ENCODE measurements at places on chromosomes 6 and 20. TPM values are rescaled to one million over a fixed set of nuclear protein-coding genes. Genes with fewer than 3 reads are reported as not detected.

The EEF1A2 gene
- total RNA-seq = 0.81 TPM

The EFCAB8 gene
- total RNA-seq = 0.40 TPM

The SS18L1 gene
- 14.3 TPM for total RNA-seq

The SRXN1 gene
- 13.5 TPM for total RNA-seq

The SLC24A3 gene
- total RNA-seq = not detected

- H3K4me1 ChIP-seq = no peaks in the 10 kb centered on the region
- no peak overlapping the region for H3K27ac ChIP-seq
- no peak for DNase-seq
- no peak overlapping the region for H3K4me3 ChIP-seq
- peaks cover 2% of the 10 kb centered on the region for H3K36me3 ChIP-seq
- peaks cover 5% of the 10 kb centered on the region for H3K27me3 ChIP-seq
These were observed 177.1 kb upstream of the ARID1B start for GRCh38 chr6:156599978-156600590.

DNA sequence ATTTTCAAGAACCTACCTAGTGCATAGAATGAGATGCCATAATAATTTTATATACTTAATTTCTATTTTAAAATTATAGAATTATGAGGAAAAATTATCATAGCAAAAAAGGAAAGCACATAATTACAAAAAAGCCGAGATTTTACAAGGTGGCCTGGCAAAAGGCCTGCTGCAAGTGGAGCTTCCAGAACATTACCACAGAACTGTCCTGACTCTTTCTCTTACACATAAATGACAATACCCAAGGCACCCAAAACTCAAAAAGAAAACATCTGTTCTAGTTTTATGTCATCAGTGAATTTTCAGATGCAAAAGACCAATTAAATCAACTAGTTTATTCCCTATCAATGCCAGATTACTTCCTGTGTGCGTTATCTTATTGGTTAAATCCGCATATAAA is 74.2 kb downstream of the FILIP1 start:
- H3K4me3 ChIP-seq = no peak overlapping the region
- no peak for DNase-seq

DNA sequence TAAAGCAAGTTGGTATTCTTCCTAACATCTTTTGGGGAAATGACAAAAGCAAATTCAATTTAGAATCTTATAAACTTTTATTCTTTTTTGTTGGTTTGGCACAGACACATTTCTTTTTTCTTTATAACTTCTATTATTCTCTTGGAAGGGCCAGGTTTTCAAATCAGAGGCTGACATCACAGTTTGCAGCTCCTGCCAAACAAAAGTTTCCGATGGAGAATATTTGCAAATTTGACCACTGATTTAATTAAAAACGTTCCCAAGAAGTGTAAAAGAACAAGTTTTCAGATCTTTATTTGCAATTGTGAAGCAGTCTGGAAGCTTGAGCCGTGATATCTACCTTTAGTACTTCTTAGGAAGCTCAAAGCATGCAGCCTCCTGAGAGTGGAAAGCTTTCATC is 53.8 kb upstream of the CD83 start:
- no peak overlapping the region for H3K27ac ChIP-seq
- H3K27me3 ChIP-seq = peaks cover 26% of the 10 kb centered on the region
- H3K4me3 ChIP-seq = no peak overlapping the region
- DNase-seq = no peak
- H3K36me3 ChIP-seq = no peaks in the 10 kb centered on the region

DNA sequence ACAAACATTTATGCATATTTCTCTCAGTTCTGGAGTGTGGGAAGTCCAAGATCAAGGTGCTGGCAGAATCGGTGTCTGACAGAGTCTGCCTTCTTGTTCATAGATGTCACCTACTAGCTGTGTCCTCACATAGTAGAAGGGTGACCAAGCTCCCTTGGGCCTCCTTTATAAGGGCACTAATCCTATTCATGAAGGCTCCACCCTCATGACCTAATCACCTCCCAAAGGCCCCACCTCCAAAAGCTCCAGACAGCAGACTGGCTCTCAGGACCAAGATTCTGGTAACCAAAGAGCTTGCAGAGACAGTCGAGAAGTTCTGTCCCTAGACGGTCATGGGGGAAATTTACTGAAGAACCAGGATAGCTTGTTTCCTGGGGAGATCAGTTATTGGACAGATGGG is 139.1 kb downstream of the COL9A1 start:
- no peak overlapping the region for H3K4me3 ChIP-seq
- no peak overlapping the region for H3K27ac ChIP-seq
- H3K36me3 ChIP-seq = no peaks in the 10 kb centered on the region
- peaks cover 22% of the 10 kb centered on the region for H3K27me3 ChIP-seq

GRCh38 chr20:63492518-63492917 is 6.4 kb downstream of the EEF1A2 start:
- H3K27me3 ChIP-seq = peaks cover 12% of the 10 kb centered on the region
- H3K36me3 ChIP-seq = no peaks in the 10 kb centered on the region
- H3K4me3 ChIP-seq = no peak overlapping the region

- no peak overlapping the region for H3K27ac ChIP-seq
- H3K4me1 ChIP-seq = no peaks in the 10 kb centered on the region
- DNase-seq = peak; percentile 71
- H3K4me3 ChIP-seq = no peak overlapping the region
- peaks cover 2% of the 10 kb centered on the region for H3K27me3 ChIP-seq
These were observed 603.2 kb downstream of the RNF144B start for GRCh38 chr6:18990059-18990978.

- DNase-seq = no peak
- no peak overlapping the region for H3K27ac ChIP-seq
- no peak overlapping the region for H3K4me3 ChIP-seq
- H3K4me1 ChIP-seq = no peaks in the 10 kb centered on the region
These were observed 220.6 kb downstream of the TPBG start for GRCh38 chr6:82584194-82584695.

DNA sequence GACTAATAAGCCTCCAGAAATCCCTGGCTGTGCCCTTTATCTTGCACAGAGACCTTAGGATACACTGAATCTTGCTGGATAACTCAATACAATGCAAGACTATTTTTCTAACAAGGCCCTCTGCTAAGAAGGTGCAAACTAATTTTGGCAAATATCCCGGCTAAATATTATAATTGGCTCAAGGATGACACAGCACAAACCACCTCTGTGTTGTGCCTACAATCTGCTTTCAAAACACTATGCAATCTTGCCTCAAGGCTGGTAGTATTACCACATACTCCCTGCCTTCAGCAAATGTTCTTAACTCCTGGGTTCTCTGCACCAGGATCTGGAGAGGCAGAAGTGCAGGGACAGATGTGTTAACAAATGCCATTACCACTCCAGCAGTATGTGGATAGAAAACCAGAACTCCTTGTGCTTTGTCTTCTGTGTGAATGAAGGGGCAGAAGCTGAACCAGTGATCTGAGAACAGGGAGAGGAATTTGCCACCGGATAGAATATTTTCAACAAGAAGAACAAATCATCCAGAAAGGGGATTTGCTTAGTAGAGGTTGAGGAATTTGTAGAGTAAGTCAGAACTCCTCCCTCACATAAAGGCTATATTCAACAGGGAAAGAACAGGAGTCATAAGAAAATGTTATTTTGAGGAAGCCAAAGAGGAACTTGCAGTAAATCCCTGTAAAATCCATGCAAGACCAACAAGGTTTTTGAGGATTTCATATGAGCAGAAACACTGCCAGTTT is 74.1 kb upstream of the SLC4A11 start:
- H3K27me3 ChIP-seq = no peaks in the 10 kb centered on the region
- no peaks in the 10 kb centered on the region for H3K4me1 ChIP-seq
- H3K27ac ChIP-seq = no peak overlapping the region

GRCh38 chr6:157519255-157520116 is 138.5 kb downstream of the ZDHHC14 start:
- peaks cover 5% of the 10 kb centered on the region for H3K4me1 ChIP-seq
- DNase-seq = no peak
- H3K36me3 ChIP-seq = no peaks in the 10 kb centered on the region
- H3K27ac ChIP-seq = no peak overlapping the region

DNA sequence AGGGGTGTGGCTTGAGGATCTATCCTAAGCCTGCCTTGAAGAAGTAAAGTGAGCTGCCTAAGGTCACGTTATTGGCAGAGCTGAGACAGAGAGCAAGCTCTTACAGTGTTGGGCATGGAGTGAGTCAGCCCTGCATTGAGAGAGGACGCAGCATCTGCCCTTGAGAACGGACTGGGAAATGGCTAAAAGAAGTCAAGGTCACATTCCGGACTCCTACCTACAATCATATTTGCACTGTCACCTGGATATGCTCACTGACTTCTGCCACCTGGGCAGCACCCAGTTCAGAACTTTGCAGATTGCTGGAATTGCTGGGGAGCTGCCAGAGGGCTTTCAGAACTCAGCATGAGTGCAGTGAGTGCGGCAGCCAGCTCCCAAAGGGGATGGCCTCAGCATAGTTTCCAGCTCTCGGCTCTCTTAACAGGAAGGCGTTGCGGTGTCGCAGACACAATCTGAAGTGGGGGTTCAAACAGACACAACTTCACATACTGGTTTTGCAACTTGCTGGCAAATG is 199.3 kb upstream of the SGK1 start:
- H3K27me3 ChIP-seq = no peaks in the 10 kb centered on the region
- H3K4me1 ChIP-seq = peaks cover 20% of the 10 kb centered on the region
- DNase-seq = no peak
- no peak overlapping the region for H3K27ac ChIP-seq
- no peaks in the 10 kb centered on the region for H3K36me3 ChIP-seq
- H3K4me3 ChIP-seq = no peak overlapping the region

DNA sequence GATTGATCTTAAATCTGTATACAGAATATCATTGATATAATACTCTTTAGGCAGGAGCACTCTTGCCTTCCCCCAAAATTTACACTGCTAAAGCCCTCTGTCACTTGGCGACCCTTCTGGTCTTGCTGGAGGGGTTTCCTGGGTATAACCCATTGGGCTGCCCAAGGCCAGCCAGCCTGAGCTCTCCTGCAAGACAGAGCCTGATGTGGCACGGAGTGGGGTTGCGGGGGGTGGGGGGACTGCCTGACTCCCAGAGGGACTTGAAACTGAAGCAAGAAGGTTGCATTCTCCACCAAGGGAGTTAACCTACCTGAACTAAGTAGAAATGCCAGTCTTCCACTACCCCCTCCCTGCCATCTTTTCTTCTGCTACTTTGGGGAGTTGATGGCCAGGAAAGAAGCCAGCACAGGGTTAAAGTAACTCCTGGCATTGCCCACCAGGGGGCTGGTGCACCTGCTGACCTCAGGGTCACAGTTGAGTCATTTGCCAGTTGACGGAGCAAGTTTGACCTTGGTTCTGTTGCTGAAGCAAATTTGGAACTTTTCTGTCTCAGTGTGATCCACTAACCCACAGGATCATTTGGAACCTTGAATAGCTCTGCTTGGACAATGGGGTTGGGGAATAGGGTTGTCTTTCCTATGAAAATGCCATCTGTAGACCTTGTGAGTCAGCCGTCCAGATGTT is 79.4 kb downstream of the ASXL1 start:
- H3K4me1 ChIP-seq = peaks cover 14% of the 10 kb centered on the region
- no peak overlapping the region for H3K4me3 ChIP-seq
- H3K27me3 ChIP-seq = no peaks in the 10 kb centered on the region
- DNase-seq = peak; percentile 48

DNA sequence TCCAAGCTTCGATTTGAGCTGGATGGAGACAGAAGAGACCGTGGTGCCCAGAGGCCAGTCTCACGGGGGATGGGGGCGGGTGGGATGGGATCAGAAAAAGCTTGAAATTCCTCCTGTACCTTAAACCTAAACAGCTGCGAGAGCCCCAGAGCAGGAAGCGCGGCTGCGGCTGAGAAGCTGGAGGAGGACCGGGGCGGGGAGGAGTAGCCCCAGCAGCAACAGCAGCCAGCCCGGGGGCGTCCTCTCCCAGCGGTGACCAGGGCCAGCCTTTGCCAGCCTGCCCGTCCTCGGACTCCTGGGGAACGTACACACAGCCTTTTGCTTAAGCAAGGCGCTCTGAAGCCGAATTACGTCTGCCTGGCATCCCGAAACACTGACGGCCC is 17.4 kb upstream of the PRDM13 start:
- peaks cover 17% of the 10 kb centered on the region for H3K4me1 ChIP-seq
- peak; percentile 35 for DNase-seq
- H3K36me3 ChIP-seq = no peaks in the 10 kb centered on the region

- DNase-seq = no peak
- H3K4me1 ChIP-seq = no peaks in the 10 kb centered on the region
- H3K27ac ChIP-seq = no peak overlapping the region
These were observed 5.7 kb downstream of the RBBP8NL start for GRCh38 chr20:62421716-62421990.

DNA sequence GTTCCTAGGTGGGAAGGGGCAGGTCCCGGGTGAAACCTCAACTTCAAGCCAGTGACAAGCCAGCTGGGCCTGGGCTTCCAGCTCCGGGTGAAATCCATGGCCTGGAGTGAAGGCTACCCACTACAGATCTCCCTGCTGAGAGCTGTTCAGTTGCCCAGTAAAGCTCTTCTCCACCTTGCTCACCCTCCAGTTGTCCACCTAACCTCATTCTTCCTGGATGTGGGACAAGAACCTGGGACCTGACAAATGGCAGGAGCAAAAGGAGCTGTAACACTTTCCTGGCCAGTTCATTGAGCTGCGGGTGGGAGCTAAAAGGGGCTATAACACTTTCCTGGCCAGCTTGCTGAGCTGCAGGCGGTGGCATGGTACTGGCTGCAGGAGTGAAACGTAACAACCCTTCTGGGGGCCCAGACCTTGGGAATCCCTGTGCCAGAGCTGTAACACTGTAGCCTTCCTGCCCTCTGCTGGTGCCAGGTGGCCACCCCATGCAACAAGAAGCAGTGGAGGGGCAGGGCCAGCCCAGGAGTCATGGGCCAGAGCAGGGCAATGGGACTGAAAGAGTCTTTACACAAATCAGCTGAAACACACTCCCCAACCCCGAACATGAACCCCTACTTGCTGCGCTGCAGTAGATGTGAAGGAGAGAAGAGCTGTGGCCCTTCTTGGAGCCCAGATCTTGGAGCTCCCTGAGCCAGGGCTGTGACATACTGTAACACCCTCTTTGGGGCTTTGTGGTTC is 3.6 kb upstream of the HINT3 start:
- H3K27ac ChIP-seq = no peak overlapping the region
- peaks cover 11% of the 10 kb centered on the region for H3K27me3 ChIP-seq
- peaks cover 2% of the 10 kb centered on the region for H3K4me1 ChIP-seq
- no peak overlapping the region for H3K4me3 ChIP-seq
- DNase-seq = peak; percentile 64
- no peaks in the 10 kb centered on the region for H3K36me3 ChIP-seq

DNA sequence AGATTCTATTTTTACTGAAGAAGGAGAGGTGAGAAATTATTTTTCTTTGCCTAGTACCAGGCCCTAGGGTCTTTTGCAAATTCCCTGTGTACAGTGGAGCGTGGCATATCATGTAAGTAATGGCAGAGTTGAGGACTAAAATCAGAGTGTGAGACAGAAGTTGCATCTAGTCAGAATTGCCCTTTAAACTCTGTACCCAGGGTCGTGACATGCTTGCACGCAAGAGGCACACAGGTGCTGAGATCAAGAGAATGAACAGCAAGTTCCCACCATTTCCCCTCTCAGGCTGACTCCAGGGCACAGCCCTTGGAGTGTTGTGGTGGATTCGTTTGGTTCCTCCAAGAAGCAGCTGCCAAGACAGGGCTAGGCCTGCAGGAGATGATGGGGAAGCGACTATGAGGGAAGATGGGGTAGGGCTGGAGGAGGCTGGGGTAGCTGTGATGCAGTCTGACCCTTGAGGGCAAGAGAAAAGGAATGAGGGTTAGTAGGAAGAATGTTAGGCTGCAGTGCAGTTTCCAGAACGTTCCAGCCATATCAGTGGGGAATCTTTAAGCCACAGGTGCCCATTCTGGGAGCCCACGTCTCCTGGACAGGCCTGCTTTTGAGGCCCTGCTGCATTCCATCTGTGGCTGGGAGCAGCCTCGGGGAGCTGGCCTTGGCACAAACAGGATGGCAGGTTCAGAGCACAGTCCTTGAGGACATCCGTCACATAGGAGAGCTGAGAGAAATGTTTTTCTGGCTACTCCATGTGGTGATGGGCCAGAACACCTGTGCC is 6.9 kb downstream of the NELFCD start:
- H3K27me3 ChIP-seq = no peaks in the 10 kb centered on the region
- H3K27ac ChIP-seq = no peak overlapping the region
- no peak overlapping the region for H3K4me3 ChIP-seq
- no peak for DNase-seq

Data from activated CD4-positive, alpha-beta T cell treated with anti-CD3 and anti-CD28 coated beads for 36 hours (primary cell).